Dermis microvascular lymphatic vessel endothelial cell (primary cell): ENCODE measurements at places on chromosomes 1 and 21.

DNA sequence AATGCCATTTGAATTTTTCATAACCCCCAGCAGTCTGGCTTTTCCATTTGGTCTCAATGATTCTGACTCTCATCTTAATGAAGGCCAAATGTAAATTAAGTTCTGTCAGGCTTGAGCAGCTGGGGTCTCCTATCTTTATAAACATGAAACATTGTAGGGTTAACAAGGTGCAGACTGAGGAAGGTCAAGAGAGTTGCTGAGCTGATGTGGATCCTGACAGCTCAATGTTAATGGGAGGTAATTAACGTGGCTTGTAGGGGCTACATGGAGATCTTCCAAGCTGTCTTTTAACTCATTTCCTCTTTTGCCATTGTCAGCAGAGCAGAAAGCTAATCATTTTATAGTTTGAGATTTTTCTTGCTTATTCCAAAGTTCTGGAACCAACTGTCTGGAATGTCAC is 55.2 kb downstream of the FGGY start:
- no peak for DNase-seq

GRCh38 chr1:1665815-1666251 is 7.0 kb upstream of the CDK11B start:
- no peak for DNase-seq

- DNase-seq, result no peak
Measured at GRCh38 chr21:44990921-44991320, 51.1 kb downstream of the SLX9 start.

DNA sequence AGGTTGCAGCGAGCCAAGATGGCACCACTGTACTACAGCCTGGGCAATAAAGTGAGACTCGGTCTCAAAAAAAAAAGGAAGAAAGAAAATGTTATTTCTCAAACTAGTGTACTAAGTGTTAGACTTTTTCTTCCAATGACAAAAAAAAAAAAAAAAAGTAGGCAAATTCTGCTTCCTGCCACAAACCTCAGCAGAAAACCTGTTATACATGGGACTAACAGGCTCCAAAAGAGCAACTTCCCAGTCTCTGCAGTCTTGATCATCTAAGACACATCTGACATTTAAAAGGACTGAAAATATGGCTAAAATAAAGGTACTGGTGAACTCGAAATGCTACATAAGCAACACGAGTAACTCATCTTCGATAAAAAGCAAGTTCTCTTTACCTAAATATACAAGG is 59.6 kb downstream of the HSF2BP start:
- no peak for DNase-seq

- no peak for DNase-seq
Measured at GRCh38 chr1:29903548-29904166, 667.3 kb downstream of the PTPRU start.

GRCh38 chr1:38168365-38168764 is 121.8 kb upstream of the POU3F1 start:
- no peak for DNase-seq

- no peak for DNase-seq
Measured at GRCh38 chr1:20400341-20401177, 85.5 kb downstream of the CAMK2N1 start.

DNA sequence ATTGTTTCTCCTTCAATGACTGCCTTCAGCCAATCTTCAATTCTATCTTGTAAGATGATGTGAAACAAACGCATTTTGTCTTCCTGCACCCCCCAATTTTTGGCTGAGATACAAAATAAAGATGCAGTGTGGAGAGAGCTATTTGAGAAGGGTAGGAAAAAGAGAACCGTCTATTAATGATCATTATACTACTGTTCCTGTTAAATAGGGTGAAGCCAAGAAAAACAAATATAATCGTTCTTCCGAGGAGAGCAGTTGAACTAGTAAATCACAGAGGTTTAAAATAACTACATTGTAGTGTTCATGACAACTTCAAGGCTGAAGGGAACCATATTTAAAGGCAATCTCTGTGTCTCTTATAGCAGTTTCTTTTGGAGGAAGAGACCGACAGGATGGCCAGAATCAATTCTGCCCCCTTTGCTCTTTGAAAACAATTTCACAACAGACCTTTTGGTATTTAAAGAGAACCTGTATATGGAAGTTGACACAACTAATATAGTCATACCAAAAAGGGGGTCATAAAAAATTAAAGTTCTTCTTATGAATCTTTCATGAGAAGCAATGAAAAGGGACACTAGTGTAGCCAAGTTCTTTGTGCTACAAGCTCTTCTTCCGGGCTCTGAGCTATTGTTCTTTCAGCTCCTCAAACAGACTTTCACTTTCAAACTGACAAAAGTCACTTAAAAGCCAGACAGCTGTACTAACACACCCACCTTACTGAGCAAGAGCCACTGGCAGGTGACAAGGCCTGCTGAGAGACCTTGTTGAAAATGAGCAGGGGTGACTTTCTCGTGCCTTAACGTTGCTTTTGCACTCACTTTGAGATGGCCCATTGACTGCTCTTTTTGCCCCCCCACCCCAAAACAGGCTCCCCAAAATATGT is 30.9 kb downstream of the PROX1 start:
- DNase-seq, result peak; percentile 48

DNA sequence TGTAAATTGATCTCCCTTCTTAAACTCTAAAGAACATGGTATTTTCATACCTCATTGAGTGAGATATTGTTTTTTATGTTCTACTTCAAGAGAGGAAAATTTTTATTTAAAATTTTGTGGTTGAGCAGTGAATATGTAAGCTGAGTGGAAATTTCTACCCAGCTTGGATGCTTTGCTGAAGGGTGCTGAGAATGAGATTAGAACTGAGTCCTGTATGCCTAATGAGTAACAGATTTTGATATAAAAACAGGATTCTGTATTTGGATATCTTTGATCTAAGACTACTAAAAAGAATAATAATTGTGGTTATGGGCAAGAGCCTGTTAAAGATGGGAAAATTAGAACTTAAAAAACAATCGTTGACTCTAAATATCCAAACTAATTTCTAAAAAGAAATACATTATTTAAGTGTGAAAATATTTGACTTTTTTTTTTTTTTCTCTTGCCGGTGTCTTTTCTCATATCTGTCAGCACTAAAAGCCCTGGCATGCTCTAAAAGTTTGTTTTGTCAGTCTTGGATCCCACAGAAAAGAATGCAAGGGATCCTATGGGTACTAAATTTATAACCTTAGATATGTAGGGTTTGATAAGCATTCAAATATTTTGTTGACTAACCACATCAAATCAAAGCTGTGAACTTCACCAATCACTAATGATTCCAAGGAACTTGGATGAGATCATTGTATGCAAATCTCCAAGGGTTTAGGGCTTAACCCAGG is 652.3 kb downstream of the PTPRC start:
- no peak for DNase-seq

GRCh38 chr1:225940385-225941151 is 452 bp downstream of the LEFTY2 start:
- DNase-seq, result no peak

DNA sequence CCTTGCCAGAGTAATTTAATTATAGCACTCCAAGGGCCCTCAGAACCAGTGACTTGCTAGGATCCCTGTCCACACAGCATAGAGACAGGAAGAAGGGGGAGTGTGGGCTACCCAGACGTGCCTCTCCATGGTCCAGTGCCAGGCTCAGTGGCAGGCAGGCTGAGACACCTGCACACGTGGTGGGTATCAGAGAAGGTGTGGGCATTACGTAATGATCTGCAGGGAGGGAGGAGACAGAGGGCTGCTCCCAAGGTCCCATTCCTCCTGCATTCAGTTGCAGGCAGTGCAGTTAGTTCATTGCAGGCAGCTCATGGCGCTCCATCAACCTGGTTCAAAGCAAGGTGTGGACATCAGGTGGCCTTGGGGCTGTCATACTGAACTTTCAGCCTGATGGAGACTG is 49.9 kb downstream of the C8B start:
- no peak for DNase-seq

- no peak for DNase-seq
Measured at GRCh38 chr1:44147582-44147981, 6.2 kb upstream of the KLF18 start.

DNA sequence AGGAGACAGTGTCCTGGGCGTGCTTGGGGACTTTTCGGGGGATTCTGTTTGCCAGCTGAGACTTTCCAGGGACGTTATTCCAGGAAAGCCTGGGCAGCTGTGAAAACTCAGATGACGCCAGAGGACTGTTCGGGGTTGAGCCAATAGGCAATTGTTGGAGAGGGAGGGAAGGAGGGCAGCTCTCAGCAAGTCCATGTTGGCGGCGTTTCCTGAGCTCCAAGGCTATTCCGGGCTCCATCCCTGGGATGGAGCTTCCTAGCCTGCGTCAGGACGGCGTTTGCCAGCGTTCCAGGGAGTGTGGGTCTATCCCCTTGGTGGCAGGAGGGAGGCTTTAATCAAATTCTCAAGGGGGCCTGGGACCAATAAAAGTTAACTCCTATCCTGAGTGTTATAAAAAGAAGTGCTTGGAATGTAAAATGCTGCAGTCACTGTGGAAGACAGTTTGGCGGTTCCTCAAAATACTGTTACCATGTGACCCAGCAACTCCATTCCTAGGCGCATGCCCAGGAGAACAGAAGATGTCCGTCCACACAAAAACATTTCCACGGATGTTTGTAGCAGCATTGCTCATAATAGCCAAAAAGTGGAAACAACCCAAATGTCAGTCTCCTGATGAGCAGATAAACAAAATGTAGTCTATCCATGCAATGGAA is 15.2 kb downstream of the SLC27A3 start:
- peak; percentile 67 for DNase-seq

- DNase-seq, result no peak
Measured at GRCh38 chr1:116002781-116003420, 26.6 kb downstream of the SLC22A15 start.

GRCh38 chr21:43603641-43604504 is 55.4 kb downstream of the HSF2BP start:
- DNase-seq, result no peak

DNA sequence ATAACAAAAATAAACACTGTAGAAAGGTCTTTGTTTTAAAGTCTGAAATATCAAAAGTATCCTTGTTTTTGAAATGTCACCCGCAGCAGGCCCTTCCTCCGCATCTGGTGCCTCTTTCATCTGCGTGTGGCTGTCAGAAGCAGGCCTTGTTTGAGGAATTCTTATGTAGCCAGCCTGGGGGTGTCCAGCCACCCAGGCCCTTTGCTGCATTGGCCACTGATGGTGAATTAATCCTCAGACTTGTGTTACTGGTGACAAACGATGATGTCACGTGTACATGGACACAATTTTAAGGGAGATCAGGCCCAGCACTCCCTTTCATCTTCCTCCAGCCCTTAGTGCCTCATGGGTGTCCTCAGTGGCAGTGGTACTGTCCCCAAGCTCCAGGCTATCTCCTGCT is 208.0 kb upstream of the GALNT2 start:
- DNase-seq, result no peak

DNA sequence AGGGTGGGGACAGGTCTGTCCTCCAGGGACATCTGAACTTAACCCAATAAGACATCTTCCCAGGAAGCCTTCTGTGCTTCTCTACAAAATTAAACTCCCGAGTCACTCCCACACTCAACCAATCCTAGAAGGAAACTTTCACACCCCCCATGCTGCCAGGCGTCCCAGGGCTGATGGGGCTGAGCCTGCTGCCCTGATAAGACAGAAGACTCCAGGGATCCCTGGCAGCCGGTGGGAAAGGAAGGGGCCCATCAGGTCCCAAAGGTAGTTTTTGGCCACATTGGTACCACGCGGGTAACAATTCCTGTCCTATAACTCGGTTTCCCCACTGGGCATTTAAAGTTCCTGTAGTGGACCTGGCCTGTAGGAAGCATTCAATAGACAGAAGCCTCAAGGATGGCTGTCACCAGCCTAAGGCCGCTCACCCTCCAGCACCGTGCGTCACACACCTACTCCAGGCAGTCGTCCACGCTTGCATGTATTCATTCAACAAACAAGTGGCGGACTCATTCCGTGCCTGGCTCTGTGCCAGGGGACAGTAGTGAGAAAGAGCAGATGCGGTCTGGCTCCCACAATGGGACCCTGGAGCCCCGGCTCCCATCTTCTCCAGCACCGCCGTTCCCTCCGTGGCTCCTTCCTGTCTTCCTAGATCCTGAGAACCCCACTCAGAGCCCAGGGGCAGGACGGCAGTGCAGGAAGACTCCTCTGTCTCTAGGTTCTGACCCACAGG is 465.2 kb downstream of the NPHP4 start:
- DNase-seq, result no peak

DNA sequence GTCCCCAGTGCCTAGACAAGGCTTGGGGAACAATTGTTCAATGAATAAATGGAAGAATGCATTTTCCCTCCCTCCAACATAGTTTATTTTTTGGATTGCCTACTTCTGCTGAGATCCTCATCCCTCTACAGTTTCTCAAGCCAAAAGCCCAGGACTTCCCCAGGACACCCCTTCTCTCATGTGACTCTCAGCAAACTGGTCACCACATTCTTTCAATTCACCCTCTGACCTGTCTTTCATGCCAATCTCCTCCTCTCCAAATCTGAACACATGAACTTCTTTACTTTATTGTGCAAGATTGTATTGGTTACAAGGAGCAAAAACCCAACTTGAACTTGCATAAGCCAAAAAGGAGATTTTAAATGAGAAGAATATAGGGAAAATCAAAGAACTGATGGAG is 103.2 kb upstream of the JUN start:
- DNase-seq, result no peak
